ENCODE measurements at places on chromosomes 5 and 9.

- DNase-seq, result no peak
These were observed 1711.9 kb upstream of the CDH9 start for GRCh38 chr5:28750251-28750650.

DNA sequence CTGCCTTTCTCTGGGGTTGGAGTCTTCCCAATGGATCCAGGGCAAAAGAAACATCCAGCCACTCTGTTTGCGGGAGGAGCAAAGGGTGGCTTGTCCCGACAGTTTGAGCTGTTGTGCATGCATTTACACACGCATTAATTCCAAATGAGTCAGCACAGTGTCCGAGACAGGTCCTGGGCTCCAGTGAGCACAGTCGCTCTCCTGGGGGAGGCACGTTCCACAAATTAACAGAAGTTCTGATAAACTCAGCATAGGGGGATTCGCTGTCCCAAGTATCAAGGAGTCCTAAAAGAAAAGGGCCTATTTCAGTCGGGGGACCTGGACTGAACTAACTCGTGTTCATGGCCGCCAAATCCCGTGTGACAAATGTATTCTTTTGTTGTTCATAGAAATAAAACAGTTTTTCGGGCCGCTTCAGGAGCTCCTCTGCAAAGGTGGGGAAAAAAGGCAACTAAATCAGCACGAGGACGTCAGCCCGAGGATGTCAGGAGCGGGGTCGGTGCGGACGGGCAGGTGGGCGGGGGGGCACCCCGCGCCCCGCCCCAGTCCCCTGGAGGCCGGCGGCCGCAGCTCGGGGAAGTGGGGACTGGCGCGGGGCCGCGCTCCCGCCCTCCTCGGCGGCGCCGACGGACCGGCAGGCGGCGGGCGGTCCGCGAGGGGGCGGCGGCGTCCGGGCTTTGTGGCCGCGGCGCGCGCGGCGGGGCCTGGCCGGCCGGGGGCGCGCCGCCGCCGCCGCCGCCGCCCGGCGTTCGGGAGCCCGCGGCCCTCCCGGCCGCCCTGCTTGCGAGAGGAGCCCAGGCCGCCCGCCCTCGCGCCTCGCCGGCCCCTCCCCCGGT is at the start of gene MSANTD3:
Gene MSANTD3 (plus strand): TSS at position 614 of the 836 bp plus-strand sequence. CDS start 14,796 bp downstream, outside the sequence.
- DNase-seq, result peak; percentile 58

- DNase-seq, result no peak
These were observed 18.4 kb upstream of the IL17B start for GRCh38 chr5:149397530-149397929.

DNA sequence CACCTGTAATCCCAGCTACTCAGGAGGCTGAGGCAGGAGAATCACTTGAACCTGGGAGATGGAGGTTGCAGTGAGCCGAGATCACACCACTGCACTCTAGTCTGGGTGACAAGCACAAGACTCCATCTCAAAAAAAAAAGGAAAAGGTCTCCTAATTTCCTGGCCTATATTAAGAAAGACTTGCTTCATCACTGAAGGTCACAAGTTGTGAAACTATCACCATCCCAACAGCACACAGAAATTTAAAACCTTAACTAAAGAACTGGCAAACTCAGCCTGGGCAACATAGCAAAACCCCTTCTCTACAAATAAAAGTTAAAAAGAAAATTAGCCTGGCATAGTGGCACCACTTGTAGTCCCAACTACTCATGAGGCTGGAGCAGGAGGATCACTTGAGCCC is 17.2 kb downstream of the FRMD3 start:
- no peak for DNase-seq

DNA sequence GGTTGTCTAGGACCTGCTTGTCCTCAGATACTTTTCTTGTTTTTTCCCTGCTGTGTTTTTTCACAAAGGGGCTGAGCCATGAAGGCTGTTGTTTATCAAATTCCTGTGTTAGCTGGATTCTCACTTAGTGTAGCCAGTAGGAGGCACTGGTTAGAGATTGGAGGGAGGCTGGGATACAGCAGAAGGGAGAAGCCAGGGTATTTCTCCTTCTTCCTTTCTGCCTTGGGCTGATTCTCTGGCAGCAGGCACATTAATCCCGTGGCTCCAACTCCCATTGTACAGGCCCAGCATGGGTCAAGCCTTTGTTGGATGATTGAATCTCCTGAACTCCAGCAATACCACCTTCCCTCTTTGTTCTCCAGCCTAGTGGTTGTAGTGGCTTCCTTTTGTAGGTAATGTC is 46.4 kb upstream of the FAM170A start:
- no peak for DNase-seq

DNA sequence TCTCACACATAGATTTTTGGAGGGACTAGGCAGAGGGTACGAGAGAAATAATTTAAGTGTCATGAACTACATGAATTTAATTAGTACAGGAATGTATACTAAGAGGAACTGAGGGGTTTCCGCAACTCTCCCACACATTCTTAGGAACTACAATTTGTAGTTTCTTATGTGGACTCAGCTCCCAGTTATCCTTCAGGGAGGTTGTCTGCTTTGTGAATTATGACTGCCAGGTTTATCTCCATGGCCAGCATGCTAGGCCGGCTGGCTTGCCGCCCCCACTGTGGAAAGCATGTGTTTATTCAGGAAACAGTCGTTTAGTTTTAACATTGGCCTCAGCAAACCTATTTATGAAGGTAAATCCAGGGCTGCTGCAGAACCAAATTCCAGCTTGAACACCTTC is 415.0 kb downstream of the KCTD16 start:
- DNase-seq, result no peak
